ENCODE measurements at places on chromosomes 11 and 22.
A peak's percentile ranks its signal among the peaks of the same experiment; 100 is the strongest.

DNA sequence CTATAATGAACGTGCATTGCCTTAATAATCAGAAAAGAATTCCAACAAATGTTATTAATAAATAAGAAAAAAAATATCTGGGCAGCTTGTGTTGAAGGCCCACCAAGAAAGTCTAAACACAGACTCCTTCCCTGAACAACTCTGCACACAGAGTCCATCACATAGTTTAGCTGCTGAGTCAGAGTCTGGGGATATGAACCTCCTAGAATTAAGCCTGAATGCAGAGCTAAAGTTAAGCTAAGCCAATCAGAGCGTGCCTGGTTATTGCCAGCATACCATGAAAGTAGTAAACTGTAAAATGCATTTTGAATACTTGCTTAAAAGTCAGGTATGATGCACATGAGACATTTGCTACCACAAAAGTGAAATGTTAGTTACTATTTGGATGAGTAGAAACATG, 25.6 kb upstream of the TENM4 start:
- peak; percentile 58 for DNase-seq

DNA sequence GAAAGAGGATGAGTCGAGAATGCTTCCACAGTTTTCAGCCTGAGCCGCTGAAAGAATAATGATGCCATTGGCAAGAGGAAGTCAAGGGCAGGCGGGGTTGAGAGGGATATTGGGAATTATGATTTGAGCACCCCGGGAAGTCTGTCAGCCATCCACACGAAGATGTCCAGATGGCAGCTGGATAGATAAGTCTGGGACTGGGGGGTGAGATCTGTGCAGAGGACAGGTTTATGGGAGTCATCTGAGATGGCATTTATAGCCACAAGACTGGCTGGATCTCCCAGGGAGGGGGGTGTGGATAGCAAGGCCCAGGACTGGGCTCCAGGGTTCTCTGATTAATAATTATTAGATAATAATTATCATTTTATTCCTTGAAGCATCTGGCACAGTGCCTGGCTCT, 5.1 kb upstream of the STIP1 start:
- no peak for DNase-seq

DNA sequence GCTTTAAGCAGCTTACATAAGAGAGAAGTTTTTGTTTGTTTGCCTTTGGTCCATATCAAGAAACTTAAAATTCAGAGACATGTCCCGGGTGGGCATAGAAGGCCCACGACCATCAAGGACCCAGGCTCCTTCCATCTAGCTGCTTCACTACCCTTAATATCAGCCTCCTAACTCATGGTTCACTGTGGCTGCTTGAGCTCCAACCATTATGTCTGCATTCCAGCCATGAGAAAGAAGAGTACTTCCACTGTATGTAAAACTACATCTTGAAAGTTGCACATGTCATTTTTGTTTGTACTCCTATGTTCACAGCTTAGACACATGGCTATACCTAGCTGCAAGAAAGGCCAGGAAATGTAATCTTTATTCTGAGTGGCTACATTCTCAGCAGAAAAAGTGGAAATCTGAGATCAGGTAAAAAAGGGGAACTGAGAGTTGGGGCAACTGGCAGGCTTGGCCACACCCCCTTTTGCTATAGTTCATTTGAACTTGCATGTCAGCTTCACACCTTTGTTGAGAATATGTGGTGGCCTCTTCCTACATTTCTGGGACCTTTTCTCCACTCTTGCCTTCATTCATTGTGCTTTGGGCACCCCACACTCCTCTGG, 81.3 kb upstream of the TP53I11 start:
- no peak for DNase-seq

- DNase-seq: no peak
Measured at GRCh38 chr11:34610324-34611041, 10.4 kb upstream of the EHF start.

DNA sequence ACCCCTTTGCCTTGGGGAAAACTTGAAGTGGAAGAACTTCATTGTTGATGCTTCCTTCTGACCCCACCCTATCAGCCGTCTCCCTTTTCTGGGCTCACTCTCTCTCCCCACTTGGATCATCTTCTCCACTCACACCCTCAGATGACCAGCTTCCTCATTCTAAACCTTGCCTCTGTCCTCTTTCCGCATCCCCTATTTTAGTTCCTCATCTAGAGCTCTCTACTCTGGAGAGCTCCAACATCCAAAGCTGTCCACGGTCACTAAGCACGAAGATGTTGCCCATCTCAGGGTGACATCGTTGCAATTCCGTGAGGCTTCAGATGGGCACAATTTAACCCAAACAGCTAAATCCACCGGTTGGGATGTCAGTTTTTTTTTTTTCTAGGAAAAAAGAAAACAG, 31.6 kb upstream of the ME3 start:
- no peak for DNase-seq

- DNase-seq: peak; percentile 37
Measured at GRCh38 chr22:40853961-40854360, 2.5 kb downstream of the ST13 start.

All from AG10803 (cell line).